ENCODE measurements at places on chromosomes 2 and 18.
A peak's percentile ranks its signal among the peaks of the same experiment; 100 is the strongest.

DNA sequence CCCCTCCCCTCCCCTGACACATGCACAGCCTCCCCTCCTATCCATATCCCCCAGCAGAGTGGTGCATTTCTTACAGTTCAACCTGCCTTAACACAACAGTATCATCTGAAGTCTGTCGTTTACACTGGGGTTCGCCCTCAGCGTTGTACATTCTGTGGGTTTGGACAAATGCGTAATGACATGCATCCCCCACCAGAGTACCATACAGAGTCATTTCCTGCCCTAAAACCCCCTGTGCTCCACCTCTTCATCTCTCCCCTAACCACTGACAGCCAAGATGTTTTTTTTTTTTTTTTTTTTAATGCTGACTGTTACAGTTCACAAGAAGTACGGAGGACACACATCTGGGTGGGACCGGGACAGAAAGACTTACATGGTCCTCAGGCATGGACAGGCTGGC, 22.6 kb downstream of the POMC start:
- DNase-seq: no peak

DNA sequence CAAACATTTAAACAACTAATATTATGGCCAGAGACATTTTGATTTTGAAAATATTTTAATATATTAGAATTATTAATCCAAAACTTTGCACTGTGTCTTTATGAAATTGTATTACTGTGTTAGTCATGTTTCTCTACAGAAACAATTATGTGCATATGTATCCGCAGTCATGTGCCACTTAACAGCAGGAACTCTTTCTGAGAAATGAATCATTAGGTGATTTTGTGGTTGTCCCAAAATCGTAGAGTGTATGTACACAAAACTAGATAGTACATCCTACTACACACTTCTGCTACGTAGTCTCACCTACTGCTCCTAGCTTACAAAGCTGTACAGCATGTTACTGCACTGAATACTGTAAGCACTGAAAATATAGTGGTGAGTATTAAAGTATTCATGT, 479.2 kb upstream of the DSEL start:
- DNase-seq: no peak

GRCh38 chr18:7618891-7619442, 51.9 kb downstream of the PTPRM start:
- DNase-seq: no peak

- DNase-seq: no peak
Observed at GRCh38 chr2:44997963-44998362, 11.3 kb downstream of the SIX2 start.

DNA sequence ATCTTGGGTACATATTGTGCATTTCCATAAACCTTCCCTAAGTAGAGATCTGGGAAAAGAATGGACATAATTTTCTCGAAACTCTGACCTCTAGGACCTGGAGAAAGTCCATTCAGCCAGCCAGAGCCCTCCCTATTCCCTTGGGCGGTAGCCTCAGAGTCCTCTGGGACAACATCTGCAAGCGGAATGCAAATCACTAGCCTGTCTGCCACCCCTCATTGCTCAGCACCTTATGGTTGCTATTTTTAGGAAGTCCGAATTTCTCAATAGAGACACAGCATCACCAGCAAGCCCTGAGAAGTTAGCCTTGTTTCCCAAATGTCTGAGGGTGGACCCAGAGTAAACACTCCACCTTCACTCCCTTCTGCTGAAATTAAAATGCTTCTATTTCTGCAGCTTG, 17.6 kb upstream of the CD28 start:
- peak; percentile 93 for DNase-seq

DNA sequence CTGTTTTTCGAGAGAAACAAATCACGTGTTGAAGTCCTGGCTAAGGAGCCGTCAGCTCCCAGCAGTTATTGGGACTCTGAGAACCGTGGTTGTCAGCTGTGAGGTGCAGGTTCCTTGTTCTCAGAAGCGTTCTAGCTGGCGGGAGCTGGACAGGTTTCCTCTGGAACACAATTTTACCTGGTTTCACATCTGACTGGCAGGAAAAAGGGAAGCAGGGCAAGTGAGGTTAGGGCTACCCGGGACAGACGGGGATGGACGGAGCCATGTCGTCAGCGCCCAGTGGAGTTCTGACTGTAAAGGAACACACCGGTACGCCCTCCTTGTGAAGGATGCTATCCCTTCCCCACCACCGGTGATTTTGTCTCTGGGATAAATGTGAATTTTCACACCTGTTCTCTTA, 26.1 kb downstream of the ITGB1BP1 start:
- DNase-seq: no peak

DNA sequence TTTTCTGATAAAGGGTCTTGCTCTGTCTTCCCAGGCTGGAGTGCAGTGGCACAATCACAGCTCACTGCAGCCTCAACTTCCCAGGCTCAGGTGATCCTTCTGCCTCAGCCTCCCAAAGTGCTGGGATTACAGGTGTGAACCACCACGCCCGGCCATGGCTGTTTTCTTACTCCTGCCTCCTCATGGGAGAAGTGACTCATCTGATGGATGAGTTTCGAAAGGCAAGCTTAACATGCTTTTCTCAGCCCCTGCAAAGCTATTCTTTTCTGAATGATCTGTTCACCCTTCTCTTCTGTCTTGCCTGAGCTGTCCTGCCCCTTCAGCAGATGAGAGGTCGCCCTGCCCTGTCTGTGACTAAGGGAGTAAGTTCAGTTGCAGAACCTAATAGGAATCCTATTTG, 929 bp upstream of the CREG2 start:
- no peak for DNase-seq

DNA sequence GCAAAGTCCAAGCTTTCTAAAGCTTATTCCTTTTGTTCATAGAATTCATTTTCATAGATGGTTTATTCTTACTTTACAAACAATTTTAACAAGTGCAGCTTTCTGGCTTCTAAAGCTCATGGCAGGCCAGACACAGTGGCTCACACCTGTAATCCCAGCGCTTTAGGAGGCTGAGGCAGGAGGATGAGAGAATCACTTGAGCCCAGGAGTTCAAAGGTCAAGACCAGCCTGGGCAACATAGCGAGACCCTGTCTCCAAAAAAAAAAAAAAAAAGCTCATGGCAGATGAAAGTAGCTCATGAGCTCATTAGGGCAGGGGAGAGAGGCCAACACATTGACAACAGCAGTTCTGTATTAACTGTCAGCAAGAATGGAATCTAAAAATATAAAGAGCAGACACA, 28.1 kb upstream of the NPC1 start:
- no peak for DNase-seq

- DNase-seq: no peak
Observed at GRCh38 chr2:218889937-218890336, 9.3 kb downstream of the WNT10A start.

- no peak for DNase-seq
Observed at GRCh38 chr2:127220102-127220767, at the start of gene CYP27C1. Gene CYP27C1 (minus strand): TSS chr2:127220299. CDS start chr2:127220270, 29 bp downstream.

DNA sequence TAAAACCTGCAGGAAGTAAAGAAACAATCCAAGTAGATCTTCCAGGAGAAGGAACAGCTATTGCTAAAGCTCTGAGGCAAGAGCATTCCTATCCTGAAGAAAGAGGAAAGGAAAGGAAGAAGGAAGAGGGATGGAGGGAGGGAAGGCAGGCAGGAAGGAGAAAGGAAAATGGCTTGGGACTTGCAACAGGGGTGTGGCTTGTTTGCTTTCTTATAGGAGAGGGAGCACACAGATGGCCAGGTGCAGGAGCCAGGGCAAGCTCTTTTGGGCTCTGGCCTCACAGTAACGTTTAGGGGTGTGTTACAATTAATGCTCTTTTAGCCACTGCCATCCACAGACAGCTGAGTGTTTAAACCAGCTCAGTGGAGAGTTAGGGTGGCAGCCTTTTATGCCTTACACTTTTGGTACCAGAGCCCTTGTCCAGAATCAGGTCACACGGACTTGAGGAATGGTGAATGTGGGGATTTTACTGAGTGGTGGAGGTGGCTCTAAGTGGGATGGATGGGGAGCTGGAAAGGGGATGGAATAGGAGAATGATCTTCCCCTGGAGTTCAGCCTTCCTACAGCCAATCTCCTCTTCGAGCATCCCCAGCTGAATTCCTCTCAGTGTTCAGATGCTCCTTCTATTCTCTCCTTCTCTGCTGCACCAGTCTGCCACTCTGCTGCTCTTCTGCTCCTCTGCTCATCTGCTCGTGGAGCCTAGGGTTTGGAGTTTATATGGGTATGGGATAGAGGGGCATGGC, 108.7 kb upstream of the SLC39A10 start:
- no peak for DNase-seq

- no peak for DNase-seq
Observed at GRCh38 chr2:241900251-241901017, 30.9 kb downstream of the RTP5 start.

DNA sequence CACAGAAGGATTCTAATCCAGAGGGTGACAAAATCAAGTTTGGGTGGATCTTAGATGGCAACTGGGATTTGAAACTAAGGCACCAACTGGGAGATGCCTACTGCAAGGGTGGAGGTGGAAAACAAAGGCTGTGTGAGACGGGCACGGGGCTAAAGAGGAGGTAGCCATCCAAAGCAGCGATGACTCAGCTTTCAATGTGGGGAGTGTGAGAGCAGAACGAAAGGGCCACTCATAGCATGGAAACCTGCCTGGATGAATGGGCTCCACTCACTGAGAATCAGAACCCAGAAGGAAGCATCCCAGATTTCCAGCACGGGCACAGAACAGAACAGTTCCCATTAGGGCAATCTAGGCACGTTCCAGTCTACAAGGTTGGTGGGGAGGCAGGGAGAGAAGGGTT, 159.5 kb downstream of the COL4A4 start:
- no peak for DNase-seq

- DNase-seq: no peak
Observed at GRCh38 chr2:132515010-132515409, 98.4 kb downstream of the GPR39 start.
